ENCODE measurements at places on chromosomes 11 and 22.

DNA sequence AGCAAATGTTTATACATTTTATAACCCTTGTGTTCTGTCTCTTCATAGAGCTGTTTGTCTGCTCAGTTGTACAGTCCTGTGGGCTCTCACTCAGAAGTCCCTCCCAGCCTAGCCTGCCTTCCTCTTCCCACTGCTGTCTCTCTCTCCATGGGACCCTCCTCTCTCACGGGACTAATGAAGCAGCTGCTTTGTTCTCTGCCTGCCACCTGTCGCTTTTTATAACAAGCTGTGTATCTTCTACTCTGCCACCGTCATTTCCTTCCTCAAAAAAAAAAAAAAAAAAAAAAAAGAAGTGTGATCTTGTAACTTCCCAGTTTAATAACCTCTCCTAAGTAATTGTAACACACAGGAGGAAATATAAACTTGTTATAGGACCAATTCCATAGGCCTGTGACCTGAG is 92.2 kb upstream of the ALKBH3 start:
- no peak for DNase-seq
- no peaks in the 10 kb centered on the region for H3K27me3 ChIP-seq
- no peak overlapping the region for H3K4me3 ChIP-seq
- H3K36me3 ChIP-seq: no peaks in the 10 kb centered on the region
- no peaks in the 10 kb centered on the region for H3K4me1 ChIP-seq

DNA sequence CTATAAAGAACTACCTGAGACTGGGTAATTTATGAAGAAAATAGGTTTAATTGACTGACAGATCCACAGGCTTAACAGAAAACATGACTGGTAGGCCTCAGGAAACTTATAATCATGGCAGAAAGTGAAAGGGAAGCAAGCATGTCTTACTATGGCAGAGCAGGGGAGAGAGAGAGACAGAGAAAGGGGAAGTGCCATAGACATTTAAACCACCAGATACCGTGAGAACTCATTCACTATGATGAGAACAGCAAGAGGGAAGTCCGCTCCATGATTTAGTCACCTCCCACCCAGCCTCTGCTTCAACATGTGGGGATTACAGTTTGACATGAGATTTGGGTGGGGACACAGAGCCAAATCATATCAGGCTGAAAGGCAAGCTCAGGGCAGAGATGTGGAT is 327.1 kb upstream of the DDI1 start:
- no peaks in the 10 kb centered on the region for H3K36me3 ChIP-seq
- H3K27ac ChIP-seq: no peak overlapping the region
- DNase-seq: no peak
- H3K27me3 ChIP-seq: no peaks in the 10 kb centered on the region
- no peak overlapping the region for H3K4me3 ChIP-seq

GRCh38 chr22:23163665-23164064 is 16.6 kb upstream of the BCR start:
- H3K4me1 ChIP-seq: peaks cover 86% of the 10 kb centered on the region
- H3K27me3 ChIP-seq: no peaks in the 10 kb centered on the region
- no peaks in the 10 kb centered on the region for H3K36me3 ChIP-seq
- peak overlapping the region; percentile 11 for H3K27ac ChIP-seq

DNA sequence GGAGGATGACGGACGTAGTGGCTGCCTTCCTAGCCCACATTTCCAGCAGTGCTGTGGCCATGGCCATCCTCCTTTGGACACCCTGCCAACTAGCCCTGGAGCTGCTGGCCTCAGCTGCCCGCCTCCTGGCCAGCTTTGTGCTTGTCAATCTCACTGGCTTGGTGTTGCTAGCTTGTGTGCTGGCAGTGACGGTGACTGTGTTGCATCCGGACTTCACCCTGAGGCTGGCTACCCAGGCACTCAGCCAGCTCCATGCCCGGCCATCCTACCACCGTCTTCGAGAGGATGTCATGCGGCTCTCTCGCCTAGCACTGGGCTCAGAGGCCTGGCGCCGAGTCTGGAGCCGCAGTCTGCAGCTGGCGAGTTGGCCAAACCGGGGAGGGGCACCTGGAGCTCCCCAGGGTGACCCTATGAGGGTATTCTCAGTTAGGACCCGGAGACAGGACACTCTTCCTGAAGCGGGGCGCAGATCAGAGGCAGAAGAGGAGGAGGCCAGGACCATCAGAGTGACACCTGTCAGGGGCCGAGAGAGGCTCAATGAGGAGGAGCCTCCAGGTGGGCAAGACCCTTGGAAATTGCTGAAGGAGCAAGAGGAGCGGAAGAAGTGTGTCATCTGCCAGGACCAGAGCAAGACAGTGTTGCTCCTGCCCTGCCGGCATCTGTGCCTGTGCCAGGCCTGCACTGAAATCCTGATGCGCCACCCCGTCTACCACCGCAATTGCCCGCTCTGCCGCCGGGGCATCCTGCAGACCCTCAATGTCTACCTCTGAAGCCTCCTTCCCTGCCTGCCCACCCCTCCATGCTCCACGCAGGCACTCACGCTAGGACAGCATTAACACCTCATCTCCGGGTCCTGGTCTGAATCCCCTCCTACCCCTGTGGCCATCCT is 1.6 kb downstream of the RNF26 start:
- peak overlapping the region; percentile 94 for H3K4me3 ChIP-seq
- peaks cover 57% of the 10 kb centered on the region for H3K4me1 ChIP-seq
- H3K36me3 ChIP-seq: peaks cover 8% of the 10 kb centered on the region
- DNase-seq: no peak
